ENCODE measurements at places on chromosomes 16 and 17. TPM values are rescaled to one million over a fixed set of nuclear protein-coding genes. Genes with fewer than 3 reads are reported as not detected.

The IRX3 gene
- 6.2 TPM for total RNA-seq

The RABEP2 gene
- total RNA-seq = 14.7 TPM

The ARL5C gene
- not detected for total RNA-seq

The PYDC1 gene
- not detected for total RNA-seq

The PRR35 gene
- not detected for total RNA-seq

The TBC1D3L gene
- total RNA-seq = 6.7 TPM

The ANTKMT gene
- 32.5 TPM for total RNA-seq

The FGF11 gene
- 24.6 TPM for total RNA-seq

The PFAS gene
- total RNA-seq = 13.5 TPM

The MPV17L gene
- 5.5 TPM for total RNA-seq

The RNU2-1 gene
- 12,300 TPM for total RNA-seq

The GPRC5C gene
- 25.9 TPM for total RNA-seq

The SHCBP1 gene
- 0.76 TPM for total RNA-seq

The NBR1 gene
- 87.2 TPM for total RNA-seq

The KRTAP4-4 gene
- total RNA-seq = not detected

The UTS2R gene
- 0.32 TPM for total RNA-seq

The CHST4 gene
- total RNA-seq = not detected

The FOXN1 gene
- not detected for total RNA-seq

The ABCC12 gene
- not detected for total RNA-seq
